ENCODE measurements at places on chromosomes 6 and 20. TPM values are rescaled to one million over a fixed set of nuclear protein-coding genes. Genes with fewer than 3 reads are reported as not detected.

Gene TUBB2A
- total RNA-seq, result 80.3 TPM

Gene OTOR
- not detected for total RNA-seq

Gene SIRPD
- total RNA-seq, result not detected

Gene RAD21L1
- total RNA-seq, result not detected

Gene PSORS1C1
- total RNA-seq, result 3.3 TPM

Gene CNBD2
- 6.4 TPM for total RNA-seq

Gene THBD
- 23.8 TPM for total RNA-seq

Gene DEFB132
- not detected for total RNA-seq

Gene HLA-G
- total RNA-seq, result not detected

Gene ATP6V1G2
- 0.62 TPM for total RNA-seq

Gene GRM4
- 0.35 TPM for total RNA-seq

Measured in A549 treated with CpdA at 1 μM for 4 hours (cell line).